ENCODE measurements at places on chromosomes 7 and 10.

- no peak for DNase-seq
Observed at GRCh38 chr10:33336582-33337325, 2.3 kb upstream of the NRP1 start.

DNA sequence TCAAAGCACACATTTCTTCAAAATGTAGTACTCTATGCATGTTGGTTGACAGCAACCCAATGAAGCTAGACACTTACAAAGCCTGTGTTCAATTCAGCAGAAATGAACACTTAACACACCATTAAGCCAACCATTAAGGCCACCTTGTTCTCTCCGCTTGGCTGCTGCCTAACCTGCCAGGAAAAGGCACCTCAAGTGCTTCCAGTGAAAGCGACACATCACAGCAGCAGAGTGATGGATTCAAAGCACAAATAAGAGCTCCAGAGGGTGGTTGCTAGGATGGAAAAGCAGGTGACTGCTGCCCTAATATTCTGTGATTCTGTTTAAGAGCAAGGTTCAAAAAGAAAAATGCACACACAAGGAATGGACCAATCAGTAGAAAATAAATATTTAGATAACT, 81.5 kb upstream of the GNAI1 start:
- no peak for DNase-seq

GRCh38 chr10:96770987-96771386, 50.7 kb upstream of the PIK3AP1 start:
- DNase-seq = no peak

- no peak for DNase-seq
Observed at GRCh38 chr10:6780008-6780677, 200.1 kb upstream of the PRKCQ start.

- DNase-seq = no peak
Observed at GRCh38 chr7:45073786-45074527, 14.8 kb downstream of the NACAD start.

GRCh38 chr7:156028521-156028920, 216.3 kb upstream of the SHH start:
- no peak for DNase-seq

DNA sequence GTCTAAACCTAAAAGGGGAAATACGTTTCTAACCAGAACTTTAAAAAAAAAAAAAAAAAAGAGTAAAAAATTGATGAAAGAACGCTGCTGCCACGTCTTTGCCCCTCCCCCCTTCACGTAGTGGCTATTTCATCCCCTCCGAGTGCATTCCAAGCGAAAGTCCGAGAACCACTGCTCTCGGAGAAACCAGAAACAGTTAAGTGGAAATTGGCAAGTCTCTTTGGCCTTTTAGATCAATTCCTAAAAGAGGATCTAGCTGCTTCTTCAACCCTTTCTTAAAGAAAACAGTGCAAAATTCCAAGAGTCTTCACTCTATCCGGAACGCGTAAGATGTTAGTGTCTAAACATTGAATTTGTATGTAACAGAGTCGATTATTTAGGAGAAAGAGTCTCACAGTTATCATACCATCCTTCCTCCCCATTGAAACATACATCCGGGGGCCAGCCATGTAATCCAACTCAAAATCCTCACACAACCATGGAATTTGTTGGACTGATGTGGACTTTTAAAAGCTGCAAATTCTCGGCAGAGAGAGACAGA, 1.1 kb downstream of the P4HA1 start:
- DNase-seq = no peak

DNA sequence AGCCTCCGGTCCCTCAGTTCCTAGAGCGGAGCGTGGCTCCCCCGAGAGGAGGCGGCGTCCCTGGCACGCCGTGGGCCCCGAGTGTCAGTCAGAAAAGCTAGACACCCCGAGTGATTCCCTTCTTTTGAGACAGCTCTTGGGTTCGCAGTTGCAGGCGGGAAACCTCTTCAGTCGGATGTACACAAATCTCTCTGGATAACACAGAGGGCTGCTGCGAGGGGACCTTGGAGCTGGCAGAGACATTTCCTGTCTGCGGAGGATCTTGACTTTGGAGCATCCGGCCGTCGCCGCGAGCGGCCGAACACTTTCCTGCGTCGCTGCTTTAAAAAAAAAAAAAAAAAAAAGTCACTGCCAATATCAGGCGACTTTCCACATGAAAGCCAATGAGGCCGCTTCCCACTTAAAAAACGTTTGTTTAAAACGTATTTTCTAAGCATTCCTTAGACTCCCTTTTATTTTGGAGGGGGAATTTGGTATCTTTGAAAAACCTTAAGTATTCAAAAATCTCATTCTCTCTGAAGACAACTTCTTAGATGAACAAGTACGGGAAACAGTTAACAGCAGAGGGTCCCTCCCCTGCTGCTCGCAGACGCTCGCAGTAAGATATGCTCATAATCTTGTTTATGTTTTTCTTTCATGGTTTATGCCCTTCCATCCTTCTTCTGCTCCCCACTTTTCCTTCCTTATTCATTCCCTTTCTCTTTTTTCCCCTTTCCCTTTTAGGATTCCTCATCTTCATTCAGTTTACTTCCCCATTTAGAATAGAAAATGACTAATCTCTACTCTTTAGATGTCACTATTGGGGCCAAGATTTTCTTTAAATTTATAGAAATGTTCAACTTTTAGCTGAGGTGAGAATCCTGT, 10.0 kb downstream of the HHEX start:
- DNase-seq = no peak

DNA sequence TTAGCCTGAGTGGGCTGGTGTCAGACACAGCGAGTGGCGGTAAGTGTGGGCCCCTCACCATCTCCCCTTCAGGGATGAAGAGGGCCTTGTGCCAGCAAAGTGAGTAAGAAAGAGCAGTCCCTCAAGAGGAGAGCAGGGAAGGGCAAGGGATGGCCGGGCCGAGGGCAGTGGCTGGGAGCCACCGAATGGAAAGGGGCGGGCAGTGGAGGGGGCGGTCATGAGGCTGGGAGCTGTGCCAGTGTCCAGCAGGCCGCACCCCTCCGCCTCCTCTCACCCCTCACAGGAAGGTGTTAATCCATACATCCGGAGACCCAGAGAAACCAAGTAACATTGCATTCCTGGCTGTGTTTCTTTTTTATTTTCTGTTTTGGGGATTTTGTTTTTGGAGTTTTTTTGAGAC, 28.6 kb upstream of the RASGEF1A start:
- no peak for DNase-seq

- DNase-seq = no peak
Observed at GRCh38 chr7:47724335-47724982, 142.5 kb upstream of the TNS3 start.

DNA sequence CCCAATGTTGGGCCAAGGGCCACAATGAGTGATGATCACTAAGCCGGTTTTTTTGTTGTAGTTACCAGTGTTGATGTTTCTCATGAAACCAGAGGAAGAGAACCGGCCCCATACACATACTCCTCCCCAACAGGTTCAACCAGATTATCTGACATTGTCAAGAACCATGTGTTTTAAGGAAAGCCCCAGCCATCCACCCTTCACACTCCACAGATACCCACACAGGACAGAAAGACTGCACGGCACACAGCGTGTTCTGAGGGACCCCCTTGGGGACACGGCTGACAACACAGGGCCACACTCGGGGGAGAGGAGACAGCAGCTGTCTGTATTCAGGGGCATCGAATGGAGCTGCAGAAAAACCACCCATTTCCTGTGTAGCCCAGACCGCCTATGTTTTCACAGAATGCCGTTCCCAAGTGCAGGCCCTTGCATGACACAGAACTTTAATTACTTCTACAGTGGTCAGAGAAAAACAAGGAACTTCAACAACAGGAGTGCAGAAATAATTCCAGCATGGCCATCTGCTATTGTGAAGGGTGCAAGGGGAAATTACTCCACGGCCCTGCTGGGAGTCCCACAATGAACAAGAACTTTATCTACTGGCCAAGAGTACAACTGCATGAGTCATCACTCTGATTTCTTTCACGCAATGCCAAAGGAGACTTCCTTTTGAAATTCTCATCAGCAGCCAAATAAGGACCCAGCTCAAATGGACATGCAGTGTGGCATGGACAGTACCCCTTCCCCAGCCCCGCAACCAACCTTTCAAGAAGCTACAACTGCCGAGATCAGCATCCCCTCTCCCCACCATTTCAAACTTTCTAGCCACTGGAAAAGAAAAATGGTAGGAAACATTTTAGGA, 2.3 kb downstream of the KLF6 start:
- DNase-seq = no peak

- no peak for DNase-seq
Observed at GRCh38 chr10:83585686-83586085, 553.6 kb upstream of the GHITM start.

DNA sequence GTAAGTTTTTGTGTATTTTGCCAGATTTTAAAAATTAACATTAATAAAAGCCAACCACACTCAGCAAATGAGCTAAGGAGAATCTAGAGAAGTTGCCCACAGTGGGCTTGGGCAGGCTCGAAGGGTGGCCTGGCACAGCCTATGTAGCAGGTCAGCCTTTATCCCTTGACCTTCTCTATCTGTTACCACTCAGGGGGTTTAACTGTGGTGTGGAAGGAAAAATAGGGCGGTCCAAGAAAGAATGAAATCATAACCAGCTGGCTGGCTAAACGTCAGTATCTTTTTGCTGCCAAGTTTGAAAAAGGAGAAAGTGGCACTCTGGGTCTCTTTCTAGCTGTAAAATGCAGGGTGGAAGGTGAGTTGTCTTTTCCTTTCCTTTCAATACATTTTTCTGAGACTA, 130.3 kb upstream of the ASAH2 start:
- no peak for DNase-seq

- DNase-seq = no peak
Observed at GRCh38 chr10:43043773-43044447, 33.0 kb upstream of the RET start.

DNA sequence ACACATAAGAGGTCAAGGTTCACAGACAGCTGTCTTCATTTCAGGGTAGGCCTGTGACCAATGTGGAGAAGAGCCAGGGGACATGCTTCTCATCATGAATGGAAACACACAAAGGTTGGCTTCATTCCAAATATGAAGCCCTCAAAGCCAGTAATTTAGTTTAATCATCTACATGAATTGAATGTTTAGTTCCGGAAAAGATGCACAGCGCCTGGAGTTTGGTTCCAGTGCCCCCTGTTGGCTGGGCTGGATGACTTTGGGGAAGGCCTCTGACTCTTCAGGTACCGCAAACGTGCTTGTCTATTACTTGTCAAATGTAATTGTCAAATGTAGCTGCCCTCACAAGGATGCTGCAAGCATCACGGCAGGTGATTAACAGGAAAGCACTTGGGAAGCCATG, 130.7 kb downstream of the ADRA2A start:
- no peak for DNase-seq

- no peak for DNase-seq
Observed at GRCh38 chr10:97222326-97222961, 36.7 kb upstream of the SLIT1 start.

GRCh38 chr10:49605939-49606509, 4.1 kb upstream of the SLC18A3 start:
- DNase-seq = no peak

DNA sequence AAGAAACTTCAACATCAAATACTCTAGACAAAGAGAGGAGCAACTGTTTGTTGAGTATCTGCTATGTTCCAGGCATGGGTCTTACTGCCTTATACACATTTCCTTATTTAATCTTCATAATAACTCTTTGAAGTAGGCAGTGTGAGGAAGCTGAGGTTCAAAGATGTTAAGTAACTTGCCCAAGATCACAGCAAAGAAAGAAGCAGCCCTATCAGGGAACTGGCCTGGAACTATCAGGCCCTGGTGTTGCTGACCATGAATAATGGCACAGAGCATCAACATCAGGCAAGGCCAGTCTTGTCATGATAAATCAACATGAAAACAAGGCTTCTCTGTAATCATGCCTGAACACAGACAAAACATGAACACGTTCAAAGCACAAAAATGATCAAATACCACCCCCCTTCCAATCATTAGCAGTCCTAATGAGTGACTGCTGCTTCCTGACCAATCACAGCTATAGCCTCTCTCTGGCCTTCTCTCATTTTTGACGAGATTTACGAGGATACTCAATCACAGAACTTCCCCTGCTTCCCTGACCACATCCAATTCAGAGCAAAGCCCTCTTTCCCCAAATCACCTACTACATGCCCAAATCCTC, 2.3 kb downstream of the GSDME start:
- DNase-seq = no peak

DNA sequence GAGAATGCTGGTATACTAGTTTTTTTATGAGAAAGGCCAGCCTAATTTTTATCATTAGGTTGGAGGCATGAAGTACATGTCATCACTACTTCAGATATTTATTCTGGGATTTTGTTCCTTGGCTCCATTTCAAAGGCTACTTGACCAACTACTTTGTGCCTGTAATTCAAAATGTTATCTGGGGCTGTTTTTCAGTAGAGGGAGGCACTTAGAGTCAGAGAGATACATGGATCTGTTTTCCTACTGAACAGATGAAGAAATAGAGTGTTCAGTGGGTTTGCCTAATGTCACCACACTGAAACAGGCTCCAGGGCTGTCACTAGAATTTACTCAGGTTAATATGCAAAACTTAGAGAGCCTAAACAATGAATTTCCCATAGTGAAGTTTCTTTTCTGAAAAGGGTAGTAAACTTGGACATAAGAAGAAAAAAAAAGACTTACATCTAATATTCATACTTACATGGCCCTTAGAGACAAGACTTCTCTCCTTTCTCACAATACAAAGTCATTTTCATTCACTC, 127.3 kb upstream of the ITGB1 start:
- DNase-seq = no peak

DNA sequence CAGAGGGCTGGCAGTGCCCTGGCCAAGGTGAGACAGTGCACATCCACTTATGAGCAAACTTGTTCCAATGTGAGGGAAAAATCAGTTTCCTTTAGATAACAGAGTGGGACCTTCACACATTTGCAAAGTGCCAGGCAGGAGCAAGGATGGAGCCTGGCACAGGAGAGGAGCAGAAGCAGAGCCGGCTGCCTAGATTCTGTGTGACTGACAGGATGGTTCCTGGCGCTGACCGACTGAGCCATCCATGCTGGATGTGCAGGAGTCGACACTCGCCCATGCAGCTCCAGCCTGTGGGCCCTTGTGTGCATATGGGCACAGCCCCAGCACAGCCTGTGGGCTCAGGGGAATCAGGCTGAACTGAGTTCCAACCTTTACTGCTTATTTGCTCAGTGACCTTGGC, 346.5 kb downstream of the GRID1 start:
- DNase-seq = no peak
